ENCODE measurements at places on chromosomes 7 and 10. TPM values are rescaled to one million over a fixed set of nuclear protein-coding genes. Genes with fewer than 3 reads are reported as not detected.

Gene CYP26A1
- total RNA-seq = 16.2 TPM

DNA sequence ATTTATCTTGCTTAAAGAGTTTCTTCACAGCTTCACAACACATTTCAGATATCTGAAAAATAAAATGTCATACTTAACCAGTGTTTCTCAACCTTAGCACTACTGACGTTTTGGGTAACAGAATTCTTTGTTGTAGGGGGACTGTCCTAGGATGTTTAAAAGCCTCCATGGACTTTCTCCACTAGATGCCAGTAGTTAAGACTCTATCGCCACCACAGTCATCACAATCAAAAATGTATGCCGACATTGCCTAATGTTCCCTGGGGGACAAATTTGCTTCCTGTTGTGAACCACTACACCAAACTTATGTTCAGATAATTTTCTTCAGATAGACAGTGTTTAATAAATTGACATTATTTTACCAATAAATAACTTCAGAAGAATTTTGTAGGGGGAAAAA, 13.4 kb downstream of the NOC3L start:
- no peak for DNase-seq

DNA sequence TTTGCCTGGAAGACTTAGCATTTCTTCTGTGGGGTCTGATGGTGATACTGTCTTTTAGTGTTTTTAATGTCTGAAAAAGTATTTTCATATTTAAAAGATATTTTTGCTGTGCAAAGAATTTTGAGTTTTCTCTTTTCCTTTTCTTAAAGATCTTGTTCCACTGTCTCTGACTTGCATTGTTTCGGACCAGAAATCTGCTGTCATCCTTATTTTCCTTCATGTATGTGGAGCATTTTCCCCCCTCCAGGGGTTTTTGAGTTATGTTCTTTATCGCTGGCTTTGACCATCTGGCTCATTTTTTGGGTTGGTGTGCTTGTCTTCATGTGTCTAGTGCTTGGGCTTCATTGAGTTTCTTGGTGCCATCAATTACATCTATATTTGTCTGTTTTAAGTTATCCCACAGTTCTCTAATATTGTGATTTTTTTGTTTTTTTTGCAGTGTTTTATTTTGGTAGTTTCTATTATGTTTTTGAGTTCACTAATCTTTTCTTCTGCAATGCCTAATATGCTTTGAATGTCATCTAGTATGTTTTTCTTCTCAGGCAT, 119.9 kb downstream of the MGMT start:
- no peak for DNase-seq

DNA sequence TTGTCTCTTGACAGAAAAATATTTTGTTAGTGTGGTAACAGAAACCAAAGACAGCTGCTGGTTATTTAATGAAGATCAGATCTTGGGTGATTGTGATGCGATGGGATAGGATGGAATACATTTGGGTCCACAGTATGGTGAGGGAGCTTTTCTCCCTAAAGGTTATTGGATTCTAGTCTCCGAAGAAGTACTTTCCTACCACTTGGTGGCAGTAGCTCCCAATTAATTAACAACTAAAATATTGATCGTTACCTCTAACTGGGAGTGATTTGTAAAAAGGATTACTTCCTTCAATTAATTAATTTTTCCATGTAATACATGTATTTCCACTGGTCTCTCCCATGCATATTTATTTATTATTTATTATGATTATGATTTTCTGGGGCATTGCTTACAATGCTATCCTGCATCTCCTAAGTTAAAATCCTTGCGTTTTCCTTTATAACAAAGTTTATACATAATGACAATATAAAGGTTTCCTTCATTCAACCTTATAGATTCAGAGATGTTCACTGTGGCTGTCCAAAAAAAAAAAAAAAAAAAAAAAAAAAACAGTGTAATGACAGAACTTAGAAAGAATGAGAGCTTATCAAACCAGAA, 25.6 kb downstream of the TMEM196 start:
- no peak for DNase-seq

Gene PNLIPRP3
- total RNA-seq = not detected

DNA sequence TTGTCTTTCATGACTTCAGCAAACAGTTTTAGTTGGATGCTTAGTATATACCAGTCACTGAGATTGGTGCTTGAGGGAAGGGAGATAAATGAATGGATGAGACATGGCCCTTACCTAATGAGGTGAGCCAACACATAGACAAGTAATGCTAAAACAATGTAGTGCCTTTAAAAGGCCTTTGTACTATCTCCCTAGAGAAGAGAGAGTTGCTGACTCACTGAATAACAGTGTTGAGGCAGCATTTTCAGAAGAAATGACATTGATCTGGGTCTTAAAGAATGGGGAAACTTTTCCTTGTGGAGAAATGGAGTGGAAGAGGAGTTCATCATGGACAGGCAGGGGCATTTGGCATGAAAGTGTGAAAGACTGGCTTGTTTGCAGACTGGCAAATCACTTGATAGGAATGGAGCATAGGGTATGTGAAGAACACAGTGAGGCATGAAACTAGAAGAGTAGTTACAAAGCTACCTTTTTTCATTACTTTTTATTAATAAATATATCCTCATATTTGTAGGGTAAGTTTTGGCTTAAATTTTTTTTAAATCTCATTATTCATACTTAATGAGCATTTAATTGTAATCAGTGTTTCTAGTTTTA, 91.2 kb downstream of the KAT6B start:
- no peak for DNase-seq

Gene CUL2
- total RNA-seq = 12.3 TPM

DNA sequence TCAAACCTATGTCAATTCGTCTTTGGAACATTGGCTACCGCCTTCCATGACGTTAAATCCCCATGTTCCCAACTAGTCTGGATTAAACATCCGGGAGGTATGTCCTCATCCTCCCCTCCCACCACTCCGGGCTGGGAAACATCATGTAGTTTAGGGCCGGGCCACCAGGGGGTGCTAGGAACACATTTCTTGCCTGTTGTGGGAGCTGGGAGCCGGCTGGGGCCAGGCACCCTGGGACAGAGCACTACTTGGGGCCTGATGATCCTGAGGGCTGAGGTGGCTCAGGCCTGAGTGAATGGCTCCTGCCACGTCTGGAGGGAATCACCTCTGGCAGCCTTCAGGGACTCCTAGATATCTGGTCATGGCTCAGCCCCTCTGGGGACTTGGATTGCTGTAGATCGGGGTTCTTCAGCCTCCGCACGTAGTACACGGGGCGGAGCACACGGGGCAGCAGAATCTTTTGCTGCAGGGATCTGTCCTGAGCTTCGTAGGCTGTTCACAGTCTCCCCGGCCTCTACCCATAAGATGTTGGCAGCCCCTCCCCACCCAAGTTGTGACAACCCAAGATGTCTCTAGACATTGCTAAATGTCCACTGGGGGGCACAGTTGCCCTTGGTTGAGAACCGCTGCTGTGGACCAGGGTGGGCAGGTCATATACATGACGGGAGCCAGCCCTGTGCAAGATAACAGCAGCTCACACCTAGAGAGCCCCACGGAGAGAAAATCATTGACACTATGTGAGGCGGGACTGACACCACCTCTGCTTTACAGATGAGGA, 141.2 kb upstream of the ZNF716 start:
- peak; percentile 48 for DNase-seq

Data from left lobe of liver (tissue), 2 donors.